Fibroblast of the aortic adventitia (primary cell): ENCODE measurements at places on chromosomes 1 and 21. TPM values are rescaled to one million over a fixed set of nuclear protein-coding genes. Genes with fewer than 3 reads are reported as not detected.
A peak's percentile ranks its signal among the peaks of the same experiment; 100 is the strongest.

DNA sequence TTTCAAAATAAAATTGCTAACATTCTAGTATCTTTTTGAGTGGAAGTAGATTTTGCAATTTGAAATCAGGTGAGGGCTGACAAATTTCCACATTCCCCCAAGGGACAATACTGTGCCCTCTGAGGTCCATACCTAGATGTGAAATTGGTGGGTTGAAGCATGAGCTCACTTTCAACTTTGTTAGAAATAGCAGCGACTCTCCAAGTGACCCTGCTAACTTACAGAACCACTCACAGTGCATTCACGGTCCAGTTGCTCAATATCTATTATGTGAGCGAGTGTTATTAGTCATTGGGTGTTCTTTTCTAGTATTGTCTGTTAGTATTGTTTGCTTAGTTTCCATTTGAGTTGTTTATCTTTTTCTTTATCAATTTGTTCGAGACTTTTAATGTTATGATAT lies 53.6 kb upstream of the ASB17 start:
- DNase-seq = peak; percentile 11

DNA sequence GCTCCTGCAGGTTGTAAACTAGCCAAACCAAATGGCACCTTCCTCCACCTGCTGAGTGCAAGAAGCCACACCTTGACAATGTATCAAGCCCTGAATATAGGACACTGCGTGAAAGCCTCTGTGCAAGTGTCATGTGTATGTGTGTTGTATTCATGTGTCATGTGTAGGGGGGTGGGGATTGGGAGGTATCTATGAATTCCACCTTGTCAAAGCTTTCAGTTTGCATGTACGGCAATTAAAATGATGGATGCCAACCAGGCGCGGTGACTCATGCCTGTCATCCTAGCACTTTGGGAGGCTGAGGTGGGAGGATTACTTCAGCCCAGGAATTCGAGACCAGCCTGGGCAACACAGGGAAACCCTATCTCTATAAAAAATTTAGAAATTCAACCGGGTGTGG lies 19.8 kb downstream of the CD34 start:
- no peak for DNase-seq

- no peak for DNase-seq
Observed at GRCh38 chr1:24491577-24492360, 10.9 kb upstream of the RCAN3 start.

DNA sequence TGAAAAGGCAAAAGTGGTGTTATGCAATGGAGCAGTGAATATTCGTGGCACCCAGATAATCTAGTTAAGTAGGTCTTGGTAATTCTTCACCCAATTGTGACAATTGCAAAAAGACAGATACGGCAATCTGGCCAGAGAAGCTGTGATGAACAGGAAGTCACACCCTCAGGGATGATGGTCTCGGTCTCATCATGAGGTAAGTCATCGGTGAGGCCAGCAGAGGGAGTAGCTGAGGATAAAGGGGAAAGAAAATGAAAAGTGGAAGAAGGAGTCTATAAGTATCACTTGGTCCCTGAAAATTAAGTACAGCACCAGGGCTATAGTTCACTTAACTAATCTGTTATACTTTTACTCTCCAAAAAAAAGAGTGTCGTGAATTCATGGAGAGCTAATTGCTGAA lies 258.8 kb upstream of the NCAM2 start:
- no peak for DNase-seq

GRCh38 chr21:14766241-14766640 lies 220.1 kb upstream of the SAMSN1 start:
- DNase-seq = no peak

DNA sequence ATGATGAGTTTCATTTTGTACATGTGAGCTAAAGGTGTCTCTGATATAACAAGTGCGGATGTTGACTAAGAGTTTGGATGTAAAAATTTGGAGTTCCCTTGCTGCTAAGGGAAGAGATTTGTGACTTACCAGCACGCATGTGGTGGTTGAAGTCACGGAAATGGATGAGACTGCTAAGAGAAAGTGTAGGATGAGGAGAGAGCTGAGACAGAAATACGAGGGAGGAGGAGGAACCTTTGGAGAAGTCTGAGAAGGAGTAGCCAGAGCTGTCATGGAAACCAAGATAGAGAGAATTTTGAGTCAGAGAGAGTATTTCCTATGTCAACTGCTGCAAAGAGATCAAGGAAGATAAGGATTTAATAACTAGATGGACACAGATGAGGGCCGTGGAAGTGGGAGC lies 106.5 kb upstream of the COL24A1 start:
- no peak for DNase-seq

- no peak for DNase-seq
Observed at GRCh38 chr21:39108291-39109162, 74.7 kb downstream of the PSMG1 start.

GRCh38 chr1:48629867-48630266 lies 146.8 kb downstream of the BEND5 start:
- no peak for DNase-seq

- DNase-seq = peak; percentile 31
Observed at GRCh38 chr1:54053745-54054437, 483 bp downstream of the TCEANC2 start.

DNA sequence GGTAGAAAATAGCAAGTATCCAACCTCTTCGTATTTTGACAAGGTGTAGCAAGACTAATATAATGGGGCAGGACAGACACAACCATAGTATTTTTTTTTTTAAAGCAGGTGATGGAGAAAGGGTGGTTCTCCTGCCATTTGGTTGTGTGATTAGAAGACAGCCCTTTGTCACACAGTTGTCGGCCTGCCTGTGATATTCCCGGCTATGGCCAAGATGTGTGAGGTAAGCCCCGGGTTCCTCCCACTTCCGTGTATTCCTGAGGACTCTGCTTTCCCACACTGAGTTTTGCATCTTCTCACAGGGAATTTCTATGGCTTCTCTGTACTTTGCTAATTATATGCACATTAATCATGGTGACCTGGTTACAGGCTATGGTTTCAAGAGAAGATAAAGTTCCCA lies 35.9 kb downstream of the ZNF496 start:
- DNase-seq = no peak

The TNFRSF18 gene
- total RNA-seq = not detected in 2 replicates

The HSPB7 gene
- total RNA-seq = 8.9 TPM in 1 of 2 replicates, not detected in the other

The RNF186 gene
- total RNA-seq = not detected in 2 replicates

The SYNC gene
- total RNA-seq = 141 and 240 TPM in 2 replicates
